SJCRH30 (cell line): ENCODE measurements at places on chromosomes 13 and 19. TPM values are rescaled to one million over a fixed set of nuclear protein-coding genes. Genes with fewer than 3 reads are reported as not detected.

DNA sequence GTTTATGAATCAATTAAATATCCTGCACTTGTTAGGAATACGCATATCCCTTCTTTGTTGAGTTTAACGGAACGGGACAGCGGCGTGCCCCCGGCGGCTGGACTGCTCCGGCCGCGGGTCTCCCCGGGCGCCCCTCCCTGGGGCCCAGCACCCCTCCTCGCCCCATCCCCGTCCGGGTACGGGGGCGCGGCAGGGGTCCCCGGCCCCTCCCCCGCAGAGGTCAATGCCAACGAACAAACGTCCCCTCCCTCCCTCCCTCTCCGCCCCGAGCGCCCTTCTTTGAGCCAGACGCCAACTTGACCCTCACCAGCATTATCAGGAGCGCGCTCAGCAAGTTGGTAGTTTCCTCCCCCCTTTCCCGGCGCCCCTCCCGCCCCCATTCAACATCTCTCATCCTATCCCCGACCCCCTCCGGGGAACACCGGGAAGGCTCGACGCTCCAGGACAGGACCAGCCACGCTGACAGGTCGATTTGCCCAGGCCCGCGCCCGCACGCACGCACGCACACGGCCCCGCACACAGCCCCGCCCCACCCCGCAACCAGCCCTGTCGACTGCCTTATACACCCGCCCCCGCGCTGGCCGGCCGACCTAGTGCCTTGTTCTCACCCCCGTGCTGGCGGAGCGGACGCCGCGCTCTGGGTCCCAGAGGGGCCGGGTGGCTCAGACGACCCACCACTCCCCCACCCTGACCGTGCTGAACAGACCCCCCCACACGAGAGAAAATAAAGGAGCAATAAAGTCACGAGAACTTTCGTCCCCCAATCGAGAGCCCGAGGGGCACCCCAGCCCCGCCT, 5.0 kb downstream of the LYL1 start:
- no peak overlapping the region for H3K27ac ChIP-seq
- no peak overlapping the region for H3K4me3 ChIP-seq
- peaks cover 4% of the 10 kb centered on the region; the same call in 1 of the 2 replicates for H3K4me1 ChIP-seq
- no peak for DNase-seq
- H3K27me3 ChIP-seq = no peaks in the 10 kb centered on the region
- peaks cover 3% of the 10 kb centered on the region; the same call in 1 of the 2 replicates for H3K36me3 ChIP-seq

The SYNGR4 gene
- not detected in 2 replicates for total RNA-seq

DNA sequence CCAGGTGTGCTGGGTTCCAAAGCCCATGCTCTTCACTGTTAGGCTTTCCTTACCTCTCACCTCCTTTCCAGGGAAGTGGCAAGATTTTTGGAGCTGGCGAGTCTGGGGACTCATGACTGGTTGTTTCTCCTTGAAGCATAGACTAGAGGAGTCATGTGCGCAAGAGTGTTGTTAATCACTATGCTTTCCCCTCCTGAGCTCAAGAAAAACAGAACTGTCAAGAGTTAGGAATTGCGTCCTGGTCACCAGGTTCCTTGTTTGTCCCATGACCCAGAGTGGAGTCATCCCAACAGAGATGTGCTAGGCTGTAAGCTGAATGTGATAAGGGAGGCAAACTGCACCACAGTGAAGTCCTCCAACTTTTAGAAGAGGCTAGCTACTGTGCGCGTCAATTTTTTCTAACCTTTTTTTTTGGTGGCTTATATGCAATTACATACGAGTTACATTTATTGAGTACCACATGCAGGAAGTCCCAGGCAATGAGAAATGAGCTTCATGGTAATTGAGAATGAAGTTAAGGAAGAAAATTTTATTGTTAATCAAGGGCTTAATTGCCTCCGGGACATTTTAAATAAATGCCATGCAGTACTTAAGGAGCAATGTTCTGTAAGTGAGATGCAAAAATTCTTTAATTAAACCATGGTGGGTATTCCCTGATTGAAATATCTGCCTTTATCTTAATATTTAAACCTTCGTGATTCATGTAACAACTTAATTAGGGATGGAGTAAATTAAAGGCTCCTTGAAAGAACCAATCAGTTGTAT, 233.9 kb downstream of the ZIC5 start:
- H3K27me3 ChIP-seq = no peaks in the 10 kb centered on the region; the same call in 1 of the 2 replicates
- no peaks in the 10 kb centered on the region for H3K36me3 ChIP-seq
- no peak overlapping the region for H3K4me3 ChIP-seq

- H3K4me3 ChIP-seq = no peak overlapping the region
- H3K27me3 ChIP-seq = no peaks in the 10 kb centered on the region
- no peaks in the 10 kb centered on the region for H3K4me1 ChIP-seq
- no peak overlapping the region for H3K27ac ChIP-seq
Measured at GRCh38 chr13:98112456-98112855, 30.4 kb upstream of the FARP1 start.

The SOX1 gene
- total RNA-seq = not detected in 2 replicates

The ATXN8OS gene
- not detected in 2 replicates for total RNA-seq

- H3K27me3 ChIP-seq = no peaks in the 10 kb centered on the region
- H3K27ac ChIP-seq = no peak overlapping the region
- no peak overlapping the region for H3K4me3 ChIP-seq
- no peaks in the 10 kb centered on the region for H3K36me3 ChIP-seq
- H3K4me1 ChIP-seq = no peaks in the 10 kb centered on the region
Measured at GRCh38 chr13:60427285-60427684, 30.3 kb downstream of the TDRD3 start.

- H3K4me3 ChIP-seq = no peak overlapping the region
- no peak for DNase-seq
- no peaks in the 10 kb centered on the region for H3K27me3 ChIP-seq
- H3K36me3 ChIP-seq = peaks cover 7% of the 10 kb centered on the region; the same call in 1 of the 2 replicates
- H3K27ac ChIP-seq = no peak overlapping the region
Measured at GRCh38 chr19:50264483-50265186, 61.2 kb downstream of the MYH14 start.
